ENCODE measurements at places on chromosomes 2 and 18. TPM values are rescaled to one million over a fixed set of nuclear protein-coding genes. Genes with fewer than 3 reads are reported as not detected.

MYO3B gene
- 3.3 TPM for total RNA-seq

FAHD2A gene
- total RNA-seq = 18.8 TPM

PIEZO2 gene
- total RNA-seq = 0.78 TPM

ASTL gene
- not detected for total RNA-seq

PLCL1 gene
- not detected for total RNA-seq

RAX gene
- not detected for total RNA-seq

CPLX4 gene
- total RNA-seq = not detected

SEMA4C gene
- 16.6 TPM for total RNA-seq

SERPINB2 gene
- total RNA-seq = 205 TPM

IL36G gene
- 15.7 TPM for total RNA-seq

NHEJ1 gene
- 12.6 TPM for total RNA-seq

LBX2 gene
- 0.56 TPM for total RNA-seq

SLC8A1 gene
- 1.1 TPM for total RNA-seq

RMDN2 gene
- 4.1 TPM for total RNA-seq

RNU2-63P gene
- not detected for total RNA-seq

NEUROD1 gene
- total RNA-seq = not detected

DNPEP gene
- total RNA-seq = 35.7 TPM

LIMS3 gene
- total RNA-seq = 1.4 TPM

DQX1 gene
- 5.3 TPM for total RNA-seq

HMSD gene
- 1.3 TPM for total RNA-seq

TMEM178A gene
- 0.56 TPM for total RNA-seq

LYPD6B gene
- total RNA-seq = 7.3 TPM

KLHL30 gene
- total RNA-seq = not detected

AFF3 gene
- total RNA-seq = 0.14 TPM

CHMP1B gene
- 64.1 TPM for total RNA-seq

CACNB4 gene
- total RNA-seq = 0.33 TPM

SERPINB10 gene
- 0.28 TPM for total RNA-seq

ANKRD39 gene
- total RNA-seq = 20.9 TPM

C2orf15 gene
- 1.6 TPM for total RNA-seq

SLC23A3 gene
- total RNA-seq = 0.28 TPM

CCDC141 gene
- not detected for total RNA-seq

SALL3 gene
- not detected for total RNA-seq

FLACC1 gene
- total RNA-seq = not detected

L3MBTL4 gene
- total RNA-seq = 0.05 TPM

ATP6V1C2 gene
- 0.09 TPM for total RNA-seq

SNORC gene
- 0.88 TPM for total RNA-seq

UBE2F gene
- total RNA-seq = 84.0 TPM

REG3G gene
- total RNA-seq = not detected

TCF23 gene
- total RNA-seq = not detected

CELF4 gene
- not detected for total RNA-seq

TCF7L1 gene
- 5.8 TPM for total RNA-seq

COL6A3 gene
- 55.6 TPM for total RNA-seq

LRATD1 gene
- 44.7 TPM for total RNA-seq

VWA3B gene
- not detected for total RNA-seq

HOXD1 gene
- total RNA-seq = not detected

RAB27B gene
- 14.2 TPM for total RNA-seq

CYP27A1 gene
- 0.56 TPM for total RNA-seq
